HFF-Myc (cell line): ENCODE measurements at places on chromosomes 11 and 22.

- DNase-seq, result no peak
Observed at GRCh38 chr22:25824828-25825423, 82.9 kb downstream of the MYO18B start.

- DNase-seq, result no peak
Observed at GRCh38 chr11:20235164-20235563, 74.9 kb upstream of the DBX1 start.

- DNase-seq, result no peak
Observed at GRCh38 chr11:83063073-83063754, 8.5 kb downstream of the RAB30 start.

DNA sequence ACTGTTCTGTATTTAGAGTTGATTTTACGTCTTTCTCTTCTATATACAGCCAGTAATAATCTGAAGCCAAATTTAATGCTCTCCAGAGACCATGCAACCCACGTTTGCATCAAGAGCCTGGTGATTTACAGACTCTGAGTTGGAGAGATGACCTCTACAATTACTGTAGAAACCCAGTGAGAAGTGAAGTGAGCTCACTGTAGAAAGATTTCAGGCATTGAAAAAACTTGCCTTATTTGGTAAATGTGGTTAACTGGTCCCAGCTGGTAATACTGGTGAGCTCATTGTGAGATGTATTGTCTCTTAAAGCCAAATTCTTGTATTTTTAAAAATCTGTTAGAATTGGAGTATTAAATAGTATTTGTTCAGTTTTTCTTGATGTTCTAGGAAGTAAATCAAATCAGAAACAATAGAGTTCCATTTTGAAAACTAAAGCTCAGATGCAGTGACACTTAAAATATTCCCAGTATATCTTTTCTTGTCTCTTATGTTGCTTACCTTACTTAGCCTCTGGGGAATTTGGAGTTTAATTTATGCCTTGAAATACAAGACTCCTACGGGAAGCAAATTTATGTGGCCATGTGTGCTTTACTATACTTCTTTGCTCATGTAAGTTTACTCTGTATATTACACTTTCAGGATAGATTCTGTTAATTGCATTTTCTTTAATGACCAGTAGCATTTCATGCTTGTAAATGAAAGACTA lies 189.9 kb downstream of the ARHGAP42 start:
- DNase-seq, result peak; percentile 89

GRCh38 chr11:70574725-70575347 lies 176.5 kb downstream of the CTTN start:
- no peak for DNase-seq

DNA sequence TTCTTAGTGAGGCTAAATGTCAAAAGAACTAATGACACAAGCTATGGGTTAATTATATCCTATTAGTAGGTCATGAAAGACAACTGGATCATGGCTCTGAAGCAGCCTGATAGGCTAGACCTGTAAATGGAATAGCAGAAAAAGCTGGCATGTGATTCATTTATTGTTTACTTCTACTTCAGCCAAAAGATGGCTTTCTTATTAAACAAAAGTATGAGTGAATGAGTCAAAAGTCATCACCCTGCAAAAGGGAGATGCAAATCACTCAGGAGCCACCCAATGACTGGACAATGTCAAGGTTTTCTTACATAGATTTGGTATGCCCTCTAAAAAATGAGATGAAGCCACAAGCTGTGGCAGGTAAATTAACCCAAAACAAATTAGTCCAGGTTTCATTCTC lies 138.0 kb downstream of the TRPC6 start:
- DNase-seq, result no peak

- DNase-seq, result no peak
Observed at GRCh38 chr11:12962306-12962705, 46.8 kb upstream of the RASSF10 start.

DNA sequence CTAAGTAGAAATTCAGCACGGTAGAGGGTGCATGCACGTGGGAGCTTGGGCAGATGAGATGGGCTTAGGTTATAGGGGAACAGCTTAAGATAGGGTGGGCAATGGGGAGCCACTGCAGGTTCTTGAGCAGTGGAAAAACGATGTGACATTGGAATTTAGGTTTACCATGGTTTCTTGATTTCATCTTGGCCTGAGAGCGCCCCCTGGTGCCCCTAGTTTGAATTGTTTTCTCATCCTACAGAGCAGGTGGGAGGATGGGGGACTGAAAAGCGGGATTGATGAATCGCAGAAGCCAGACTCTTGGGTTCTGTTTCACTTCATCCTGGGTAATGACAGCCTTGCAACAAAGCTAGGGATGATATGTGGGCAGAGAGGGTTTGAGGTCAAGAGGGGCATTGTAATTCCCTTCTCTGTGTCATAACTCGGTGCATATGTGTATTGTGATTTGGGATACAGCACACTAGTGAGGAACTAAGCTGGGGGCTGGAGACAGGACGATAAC lies 6.7 kb upstream of the MCAM start:
- peak; percentile 40 for DNase-seq
